WERI-Rb-1 (cell line): ENCODE measurements at places on chromosomes 2 and 18.

GRCh38 chr2:159755788-159756187, 42.2 kb downstream of the CD302 start:
- DNase-seq = no peak

- no peak for DNase-seq
Observed at GRCh38 chr2:102634831-102635241, 15.5 kb downstream of the SLC9A2 start.

DNA sequence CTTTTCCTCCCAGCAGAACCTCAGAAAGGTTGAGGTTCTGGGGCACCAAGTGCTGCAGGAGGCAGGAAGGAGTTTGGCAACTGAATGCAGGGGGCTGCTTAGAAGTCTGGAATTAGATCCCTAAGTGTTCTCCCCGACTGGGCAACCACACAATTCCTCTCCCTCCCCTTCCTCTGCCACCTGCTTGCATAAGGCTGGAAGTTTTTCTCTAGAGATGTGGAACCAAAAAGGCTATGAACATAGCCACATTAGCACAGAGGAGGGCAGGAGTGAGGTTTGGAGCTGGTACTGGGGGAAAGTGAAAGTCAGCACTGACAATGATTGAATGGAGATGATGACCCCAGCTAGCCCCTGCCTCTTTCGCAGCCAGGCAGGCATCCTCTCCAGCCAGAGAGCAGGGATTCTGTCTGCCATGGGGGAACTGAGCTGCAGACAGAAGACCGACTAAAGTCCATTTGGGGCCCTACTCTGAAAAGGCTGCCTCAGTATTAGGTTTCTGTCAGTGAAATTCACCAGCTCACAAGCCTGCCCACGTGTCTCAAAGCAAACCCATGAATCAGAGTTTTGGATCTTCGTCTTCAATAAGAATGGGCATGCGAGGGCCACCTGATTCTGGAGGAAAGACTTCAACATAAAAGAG, 87.9 kb upstream of the ITGA6 start:
- DNase-seq = no peak

DNA sequence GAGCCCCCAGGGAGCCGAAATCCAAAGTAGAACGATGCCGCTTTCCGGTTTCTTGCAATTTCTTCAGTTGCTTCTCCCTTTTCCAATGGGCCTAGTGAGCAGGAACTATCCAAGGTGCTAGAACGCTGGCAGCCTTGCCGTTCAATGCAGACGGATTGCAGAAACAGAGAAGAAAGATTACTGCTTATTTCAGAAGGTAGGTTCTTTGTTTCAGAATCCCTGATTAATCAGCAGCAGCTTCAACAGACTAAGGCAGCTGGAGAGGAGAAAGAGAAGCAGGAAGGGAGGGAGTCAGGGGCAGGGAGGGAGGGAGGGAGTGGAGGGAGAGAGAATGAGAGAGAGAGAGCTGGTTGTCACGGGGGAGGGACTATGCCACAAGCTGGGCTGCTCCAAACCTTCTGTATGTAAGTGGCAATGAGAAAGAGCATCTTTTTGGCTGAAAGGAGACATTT, 576 bp downstream of the NYAP2 start:
- peak; percentile 65 for DNase-seq

GRCh38 chr18:31042084-31042405, 497 bp downstream of the DSC3 start:
- DNase-seq = peak; percentile 8

DNA sequence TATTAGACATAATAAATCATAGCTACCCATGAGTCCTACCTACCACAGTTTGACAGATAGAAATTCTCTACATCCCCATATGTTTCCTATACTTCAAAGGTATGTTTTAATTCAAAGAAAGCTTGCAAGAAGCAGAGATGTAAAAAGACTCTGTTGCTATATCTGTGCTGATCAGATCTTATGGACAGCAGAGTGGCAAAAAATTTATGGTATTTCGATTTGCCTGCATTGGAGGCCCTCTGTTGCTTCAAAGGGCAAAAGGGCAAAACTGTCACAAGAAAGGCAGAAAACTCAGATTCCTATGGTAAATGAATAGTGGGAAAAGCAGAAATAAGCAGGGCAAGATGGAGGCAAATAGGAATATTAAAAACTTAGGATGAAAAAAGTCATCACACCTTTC, 447.8 kb upstream of the SPHKAP start:
- no peak for DNase-seq

- DNase-seq = peak; percentile 95
Observed at GRCh38 chr2:175004980-175005732, at the start of gene CHN1. Gene CHN1, minus strand, starts transcription at chr2:175005381. Its CDS starts 469 bp downstream, at chr2:175004912.

DNA sequence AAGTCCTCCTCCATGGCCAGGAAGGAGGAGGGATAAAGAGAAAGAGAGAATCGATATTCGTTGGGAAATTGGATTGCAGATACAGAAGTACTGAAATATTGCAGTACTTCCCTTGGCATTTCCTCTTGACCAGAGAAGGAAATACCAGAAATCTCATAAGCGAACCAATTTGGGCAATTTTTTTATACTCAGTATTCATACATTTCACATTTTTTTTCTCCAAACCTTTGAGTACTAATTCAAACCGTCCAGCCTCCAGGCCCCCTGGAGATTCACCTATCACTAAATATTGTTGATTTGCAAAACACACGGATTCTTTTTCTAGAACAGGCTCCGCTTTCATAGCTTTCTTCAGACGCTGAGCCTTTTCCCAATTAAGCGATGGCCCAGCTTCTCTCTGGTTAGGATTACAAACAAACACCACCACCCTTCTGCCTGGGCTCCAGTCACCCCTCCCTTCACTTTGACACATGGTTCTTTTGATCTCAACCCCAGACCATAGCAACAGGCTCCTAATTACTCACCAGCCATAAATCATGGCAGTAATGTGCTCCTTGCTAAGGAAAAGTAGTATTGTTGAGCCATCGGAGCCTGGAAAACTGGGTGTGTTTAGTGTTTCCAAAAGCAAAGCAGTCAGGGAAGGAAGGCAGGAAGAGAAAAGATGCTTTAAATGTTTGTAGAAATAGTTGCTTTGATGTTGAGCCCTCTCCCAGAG, 138.4 kb upstream of the CCDC68 start:
- peak; percentile 22 for DNase-seq

DNA sequence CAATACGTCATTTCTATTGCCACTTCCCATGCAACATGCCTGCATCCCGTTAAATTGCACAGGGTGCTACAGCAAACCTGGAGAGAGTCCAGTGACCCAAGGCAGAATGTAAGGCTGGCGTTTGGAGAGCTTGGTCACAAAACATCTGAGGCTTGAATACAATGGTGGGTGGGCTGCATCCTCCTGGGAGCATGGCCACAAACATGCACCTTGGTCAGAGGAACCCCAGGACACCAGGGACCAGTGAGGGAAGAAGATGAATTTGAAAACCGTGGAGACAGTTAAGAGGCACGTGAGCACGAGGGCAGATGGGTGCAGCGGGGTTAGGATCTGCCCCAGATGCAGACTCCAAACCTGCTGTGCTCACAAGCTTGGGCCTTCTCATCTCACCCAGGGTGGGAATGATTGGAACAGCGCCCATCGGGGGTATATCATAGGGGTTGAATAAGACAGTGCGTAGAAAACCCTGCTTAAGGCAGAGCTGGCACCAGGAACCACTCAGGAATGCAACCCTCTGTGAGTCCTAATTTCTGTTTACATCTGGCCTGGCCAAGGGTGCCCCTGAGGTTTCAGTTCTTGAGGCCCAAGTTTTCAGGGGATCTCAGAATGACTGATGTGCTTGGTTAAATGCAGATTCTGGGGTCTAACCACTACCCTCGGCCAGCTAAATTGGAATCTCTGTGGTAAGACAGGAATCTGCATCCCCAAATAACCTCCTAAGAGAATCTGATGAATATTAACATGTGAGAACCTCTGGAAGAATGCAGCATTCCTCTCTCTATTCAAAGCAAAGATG, 97.2 kb downstream of the ARL4C start:
- DNase-seq = no peak

- DNase-seq = no peak
Observed at GRCh38 chr2:71668326-71669057, 215.1 kb downstream of the DYSF start.

DNA sequence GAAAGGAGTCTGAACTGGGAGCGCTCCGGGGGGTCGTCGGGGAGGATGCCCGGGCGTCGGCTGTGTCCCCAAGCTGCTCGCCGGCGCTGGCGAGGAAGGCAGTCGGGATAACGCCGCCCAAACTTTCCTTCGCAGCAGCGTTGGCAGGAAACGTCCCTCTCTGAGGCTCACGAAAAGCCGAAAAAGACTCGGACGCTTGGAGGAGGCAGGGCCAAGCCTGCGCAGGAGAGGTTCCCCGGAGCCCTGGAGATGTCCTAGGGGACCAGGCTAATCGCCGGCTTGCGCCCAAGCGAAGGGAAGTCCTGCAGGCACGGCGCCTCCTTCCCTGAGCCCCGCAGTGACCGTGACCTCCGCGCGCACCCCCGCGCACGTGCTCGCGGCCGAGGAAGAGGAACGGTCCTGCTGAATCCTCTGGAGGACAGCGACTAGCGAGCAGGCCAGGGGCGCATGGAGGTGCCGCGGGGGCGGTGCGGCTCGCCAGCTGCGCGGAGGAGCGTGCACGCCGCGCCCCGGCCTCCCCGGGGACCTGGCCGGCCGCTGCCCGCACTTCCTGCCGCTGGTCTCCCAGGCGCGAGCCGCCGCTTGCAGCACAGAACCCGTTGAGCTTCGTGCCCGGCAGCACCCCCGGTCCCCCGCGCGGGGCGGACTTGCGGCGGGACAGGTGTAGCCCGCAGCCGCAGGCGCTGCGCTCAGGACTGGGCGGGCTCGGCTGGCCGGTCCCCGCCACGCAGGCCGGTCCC, at the start of gene SH3RF3:
Gene SH3RF3 (plus strand): TSS at position 590 of the 740 bp plus-strand sequence.
- peak; percentile 50 for DNase-seq

- DNase-seq = no peak
Observed at GRCh38 chr2:167908786-167909185, 338.6 kb downstream of the STK39 start.

GRCh38 chr2:234198976-234199375, 148.5 kb downstream of the SPP2 start:
- DNase-seq = no peak

DNA sequence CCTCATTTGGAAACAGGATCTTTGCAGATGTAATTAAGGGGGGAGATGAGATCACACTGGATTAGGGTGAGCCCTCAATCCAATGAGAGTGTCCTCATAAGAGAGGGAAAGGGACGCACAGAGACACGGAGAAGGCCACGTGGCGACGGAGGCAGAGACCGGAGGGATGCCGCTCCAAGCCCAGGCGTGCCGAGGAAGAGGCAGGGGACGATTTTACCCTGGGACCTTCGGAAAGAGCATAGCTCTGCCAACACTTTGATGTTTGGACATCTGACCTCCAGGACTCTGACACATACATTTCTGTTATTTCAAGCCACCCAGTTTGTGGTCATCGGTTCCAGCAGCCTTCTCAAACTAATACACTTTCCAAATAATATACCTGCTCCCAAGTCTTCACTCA, 84.4 kb upstream of the ZCCHC2 start:
- peak; percentile 38 for DNase-seq

- DNase-seq = no peak
Observed at GRCh38 chr2:19070886-19071285, 287.5 kb downstream of the OSR1 start.

DNA sequence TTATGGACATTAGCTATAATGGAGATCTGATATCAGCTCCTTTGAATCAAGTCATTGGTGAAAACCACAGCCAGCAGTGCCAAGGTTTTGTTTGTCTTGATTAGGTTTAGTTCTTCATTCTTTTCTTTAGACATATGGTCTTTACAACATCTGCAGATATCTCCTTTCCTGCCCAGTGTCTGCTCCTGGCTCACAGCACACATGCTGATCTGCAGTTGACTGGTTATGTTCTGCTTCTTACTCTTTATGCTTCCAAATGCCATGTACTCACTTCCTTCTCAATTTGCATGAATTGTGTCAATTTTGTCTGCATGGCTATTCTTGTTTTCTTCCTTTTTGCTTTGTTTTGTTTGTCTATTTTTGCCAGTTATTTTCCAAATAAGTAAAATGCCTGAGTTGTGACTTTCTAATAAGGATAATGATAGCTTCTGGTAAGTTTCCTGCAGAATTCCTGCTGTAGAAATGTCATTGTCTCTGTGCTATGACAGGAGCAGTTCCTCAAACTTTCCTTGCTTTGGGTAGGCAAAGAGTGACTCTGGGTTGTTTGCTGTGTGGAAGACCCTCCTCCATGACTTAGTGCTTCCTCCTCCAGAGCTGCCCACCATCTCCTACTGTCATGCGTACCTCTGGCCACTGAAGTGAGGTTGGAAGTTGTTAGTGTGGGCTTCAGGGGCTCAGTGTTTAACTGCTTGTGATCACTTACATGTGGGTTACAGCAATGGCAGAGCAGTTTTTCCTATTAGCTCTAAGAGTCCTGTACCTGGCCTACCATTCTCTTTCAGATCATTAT, 8.2 kb downstream of the ARHGAP25 start:
- no peak for DNase-seq

DNA sequence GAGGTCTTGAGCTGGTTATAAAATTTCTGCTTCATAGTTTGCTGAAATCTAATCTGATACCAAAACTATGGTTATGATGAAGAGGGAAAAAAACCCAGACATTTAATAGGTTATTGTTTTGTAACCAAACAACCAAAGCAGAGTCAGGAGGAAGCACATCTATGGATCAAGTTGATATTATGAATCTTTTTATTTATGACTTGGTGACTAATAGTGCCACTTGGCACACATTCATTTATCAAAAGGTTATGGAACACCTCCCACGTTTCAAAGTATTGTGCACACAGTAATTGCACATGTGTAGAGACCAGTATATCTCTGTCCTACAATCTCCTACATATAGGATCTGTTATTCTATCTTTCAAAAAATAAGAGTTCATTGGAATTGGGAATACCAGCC, 93.0 kb downstream of the DPP4 start:
- DNase-seq = no peak

- DNase-seq = peak; percentile 52
Observed at GRCh38 chr2:120313695-120314615, 32.0 kb upstream of the INHBB start.

- DNase-seq = no peak
Observed at GRCh38 chr2:154960802-154961583, 262.5 kb downstream of the KCNJ3 start.

- DNase-seq = no peak
Observed at GRCh38 chr2:25684577-25685473, 11.4 kb upstream of the DTNB start.

- DNase-seq = no peak
Observed at GRCh38 chr2:240573071-240573515, 4.8 kb downstream of the RNPEPL1 start.

- DNase-seq = peak; percentile 67
Observed at GRCh38 chr2:84904717-84905174, 710 bp upstream of the TMSB10 start.

GRCh38 chr2:207748993-207749392, 20.7 kb downstream of the FZD5 start:
- DNase-seq = no peak
